ENCODE measurements at places on chromosomes 1 and 21. TPM values are rescaled to one million over a fixed set of nuclear protein-coding genes. Genes with fewer than 3 reads are reported as not detected.

The TRIM46 gene
- total RNA-seq: 0.52 TPM

The AMIGO1 gene
- total RNA-seq: 9.2 TPM

The ABCA4 gene
- not detected for total RNA-seq

The LCE2A gene
- total RNA-seq: not detected

The NGF gene
- not detected for total RNA-seq

The TSPEAR gene
- not detected for total RNA-seq

The MCOLN3 gene
- total RNA-seq: 0.63 TPM

The TRIM63 gene
- total RNA-seq: not detected

The SPRR2F gene
- not detected for total RNA-seq

The KRTAP7-1 gene
- total RNA-seq: not detected

The ILF2 gene
- total RNA-seq: 138 TPM

The PRAMEF9 gene
- total RNA-seq: not detected

The PPIAL4G gene
- total RNA-seq: 0.21 TPM

The WLS gene
- 4.7 TPM for total RNA-seq

The TMEM240 gene
- total RNA-seq: not detected

The OR6N1 gene
- under 0.01 TPM for total RNA-seq

The CMPK1 gene
- total RNA-seq: 161 TPM

The LCA5L gene
- not detected for total RNA-seq

The PTPN7 gene
- total RNA-seq: 51.7 TPM

The COL16A1 gene
- total RNA-seq: 0.10 TPM

The HSD11B1 gene
- 0.10 TPM for total RNA-seq

The CD101 gene
- 11.4 TPM for total RNA-seq

The OR2T1 gene
- not detected for total RNA-seq

The DISC1 gene
- total RNA-seq: 17.2 TPM

The FAM229A gene
- 11.5 TPM for total RNA-seq

The PHLDA3 gene
- total RNA-seq: 0.31 TPM

The SPATA6 gene
- total RNA-seq: 4.7 TPM

The F13B gene
- not detected for total RNA-seq

The RNF11 gene
- total RNA-seq: 134 TPM

The CR1L gene
- total RNA-seq: 0.21 TPM

The RXFP4 gene
- total RNA-seq: not detected

The CDC42 gene
- total RNA-seq: 791 TPM

The CACNA1S gene
- not detected for total RNA-seq

The DVL1 gene
- total RNA-seq: 17.9 TPM

The FAM72B gene
- 0.42 TPM for total RNA-seq

The SPSB1 gene
- total RNA-seq: 0.94 TPM

The RAVER2 gene
- total RNA-seq: 2.2 TPM

The SAMD13 gene
- 0.31 TPM for total RNA-seq

The PLEKHN1 gene
- total RNA-seq: 0.10 TPM

The OLFML2B gene
- 0.10 TPM for total RNA-seq

The SPRR2B gene
- not detected for total RNA-seq

The HES5 gene
- total RNA-seq: not detected

The RAB29 gene
- 21.1 TPM for total RNA-seq

The HHAT gene
- total RNA-seq: 2.4 TPM

The CFHR5 gene
- not detected for total RNA-seq

The ADPRS gene
- total RNA-seq: 12.4 TPM

The TSACC gene
- total RNA-seq: not detected

The GNG4 gene
- 0.10 TPM for total RNA-seq

The PYHIN1 gene
- total RNA-seq: 35.6 TPM

The CYP4X1 gene
- total RNA-seq: not detected

The ANP32E gene
- total RNA-seq: 38.8 TPM

The TAF13 gene
- total RNA-seq: 59.2 TPM

The PLPPR4 gene
- not detected for total RNA-seq

The DUSP23 gene
- total RNA-seq: 6.3 TPM

The CELA2A gene
- not detected for total RNA-seq

The TNFRSF18 gene
- 1.2 TPM for total RNA-seq

The SH2D2A gene
- 19.1 TPM for total RNA-seq

The MYBPH gene
- not detected for total RNA-seq

The NUDT4B gene
- total RNA-seq: 34.0 TPM
